Fibroblast of skin of right quadriceps (primary cell): ENCODE measurements at places on chromosomes 1 and 21.

DNA sequence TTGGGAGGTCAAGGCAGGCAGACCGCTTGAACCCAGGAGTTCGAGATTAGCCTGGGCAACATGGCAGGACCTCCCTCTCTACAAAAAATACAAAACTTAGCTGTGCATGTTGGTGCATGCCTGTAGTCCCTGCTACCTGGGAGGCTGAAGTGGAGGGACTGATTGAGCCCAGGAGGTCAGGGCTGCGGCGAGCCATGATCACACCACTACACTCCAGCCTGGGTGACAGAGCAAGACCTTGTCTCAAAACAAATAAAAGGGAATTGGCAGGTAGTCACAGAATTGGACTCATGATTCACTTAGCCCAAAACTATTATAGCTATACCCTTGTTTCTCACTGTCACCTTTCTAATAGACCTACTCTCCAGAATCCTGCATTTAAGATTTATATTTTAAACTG is 5.5 kb downstream of the TADA1 start:
- no peak for DNase-seq

- no peak for DNase-seq
Measured at GRCh38 chr21:29657240-29657989, 282.4 kb downstream of the GRIK1 start.

- no peak for DNase-seq
Measured at GRCh38 chr1:42013881-42014470, 95.3 kb upstream of the HIVEP3 start.

- peak; percentile 37 for DNase-seq
Measured at GRCh38 chr21:36813052-36813451, 114.1 kb downstream of the SIM2 start.

DNA sequence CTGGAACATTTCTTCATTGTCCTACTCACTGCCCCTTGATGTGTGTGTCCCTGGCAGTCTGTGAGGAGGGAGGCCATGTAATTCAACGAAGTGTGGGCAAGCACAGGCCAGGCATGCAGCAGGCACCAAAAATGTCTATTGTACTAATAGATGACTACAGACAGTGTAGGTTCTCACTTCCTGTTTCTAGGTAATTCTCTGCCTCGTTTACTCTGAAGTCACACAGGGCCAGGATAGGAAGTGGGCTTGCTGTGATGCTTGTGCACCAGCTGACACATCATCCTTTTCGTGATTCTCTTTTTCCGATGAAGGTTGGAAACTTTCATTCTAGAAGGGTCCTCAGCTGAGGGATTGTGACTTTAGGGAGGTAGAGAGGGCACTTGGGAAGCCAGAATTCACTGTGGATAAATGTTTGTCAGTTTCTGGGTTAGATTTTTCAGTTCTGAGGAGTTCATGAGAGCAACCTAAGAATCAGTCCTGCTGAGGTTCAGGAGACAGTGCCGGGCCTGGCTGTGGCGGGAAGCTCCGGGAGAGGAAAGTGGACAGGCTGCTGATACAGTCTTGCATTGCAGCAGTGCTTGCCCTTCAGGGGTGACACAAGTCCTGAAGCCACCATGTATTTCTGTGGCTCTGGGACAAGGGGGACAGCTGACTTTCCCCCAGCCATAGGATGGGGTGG is 4.3 kb upstream of the CSF1 start:
- no peak for DNase-seq

DNA sequence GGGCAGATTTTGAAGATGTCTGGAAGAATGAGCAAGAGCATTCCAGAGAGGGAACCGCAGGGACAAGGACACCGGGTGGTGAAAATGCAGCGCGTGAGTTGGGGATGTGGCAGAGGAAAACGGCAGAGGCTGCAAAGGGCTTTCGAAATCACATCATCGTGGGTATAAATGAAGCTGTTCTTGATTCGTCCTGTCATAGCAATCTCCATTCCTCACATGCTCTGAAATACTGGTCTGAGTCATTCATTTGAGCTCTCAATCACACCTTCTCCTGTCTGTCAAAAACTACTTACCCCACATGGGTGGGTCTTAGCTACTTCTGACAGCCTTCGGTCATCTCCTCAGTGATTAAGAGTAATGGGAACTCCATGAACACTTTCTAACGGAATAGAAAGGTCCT is 81.5 kb downstream of the ERG start:
- DNase-seq: no peak

GRCh38 chr1:29269382-29269781 is 33.1 kb downstream of the PTPRU start:
- DNase-seq: no peak

- DNase-seq: peak; percentile 7
Measured at GRCh38 chr1:151908228-151908691, 1.1 kb downstream of the THEM4 start.

DNA sequence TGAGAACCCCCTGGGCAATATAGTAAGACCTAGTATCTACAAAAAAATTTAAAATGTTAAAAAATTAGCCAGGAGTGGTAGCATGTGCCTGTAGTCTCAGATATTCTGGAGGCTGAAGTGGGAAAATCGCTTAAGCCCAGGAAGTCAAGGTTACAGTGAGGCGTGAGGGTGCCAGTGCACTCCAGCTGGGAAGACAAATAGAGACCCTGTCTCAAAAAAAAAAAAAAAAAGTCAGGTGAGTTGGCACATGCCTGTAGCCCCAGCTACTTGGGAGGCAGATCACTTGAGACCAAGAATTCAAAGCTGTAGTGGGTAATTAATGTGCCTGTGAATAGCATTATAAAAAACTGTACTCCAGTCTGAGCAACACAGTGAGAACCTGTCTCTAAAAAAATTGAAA is 4.6 kb downstream of the BECN2 start:
- DNase-seq: no peak

- DNase-seq: no peak
Measured at GRCh38 chr1:24190983-24191461, 3.9 kb upstream of the IFNLR1 start.

DNA sequence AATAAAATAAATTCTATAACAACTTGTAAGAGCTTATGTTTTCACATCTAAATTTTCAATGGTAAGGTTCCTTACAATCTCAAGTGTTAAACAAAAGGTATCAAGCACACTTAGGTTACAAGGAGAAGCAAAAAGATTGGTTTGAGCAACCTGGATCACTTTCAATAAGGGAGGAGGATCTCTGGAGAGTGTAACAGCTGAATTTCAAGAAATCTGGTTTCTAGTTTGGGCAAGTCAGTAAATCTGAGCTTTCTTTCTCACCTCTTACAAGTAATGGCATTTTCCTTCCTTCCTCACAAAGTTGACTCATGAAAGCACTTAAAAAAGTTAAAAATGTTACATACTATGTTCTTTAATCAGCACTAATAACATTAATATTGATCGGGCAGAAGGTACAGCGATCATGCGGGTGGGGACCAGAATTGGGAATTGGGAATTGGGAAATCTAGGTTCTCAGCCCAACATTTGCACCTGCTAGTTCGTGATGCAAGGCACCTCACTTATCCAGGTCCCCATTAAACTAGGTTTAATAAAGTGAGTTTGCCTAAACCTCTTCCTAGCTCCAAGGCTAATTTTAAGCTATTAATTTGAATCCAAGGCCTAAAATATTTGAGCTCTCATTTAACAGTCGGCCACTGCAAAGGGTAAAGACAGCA is 3.1 kb downstream of the NUCKS1 start:
- DNase-seq: no peak

- DNase-seq: no peak
Measured at GRCh38 chr1:113201560-113201959, 128.6 kb downstream of the LRIG2 start.

DNA sequence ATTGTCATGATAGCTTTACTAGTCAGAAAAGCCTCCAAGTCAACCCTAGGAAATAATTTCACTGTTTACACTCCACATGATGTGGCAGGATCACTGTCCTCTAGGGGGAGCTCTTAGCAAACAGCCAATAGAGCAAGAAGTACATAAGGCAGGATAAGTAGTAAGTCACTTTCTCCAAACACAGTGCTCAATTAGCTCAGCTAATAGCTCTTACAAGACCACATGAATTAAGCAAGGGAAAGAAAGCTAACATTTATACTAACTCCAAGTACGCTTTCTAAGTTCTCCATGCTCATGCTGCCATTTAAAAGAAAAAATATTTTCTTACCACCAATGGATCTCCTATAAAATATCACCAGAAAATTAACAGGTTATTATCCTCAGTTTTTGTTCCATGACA is 66.9 kb upstream of the LRIF1 start:
- DNase-seq: peak; percentile 37

DNA sequence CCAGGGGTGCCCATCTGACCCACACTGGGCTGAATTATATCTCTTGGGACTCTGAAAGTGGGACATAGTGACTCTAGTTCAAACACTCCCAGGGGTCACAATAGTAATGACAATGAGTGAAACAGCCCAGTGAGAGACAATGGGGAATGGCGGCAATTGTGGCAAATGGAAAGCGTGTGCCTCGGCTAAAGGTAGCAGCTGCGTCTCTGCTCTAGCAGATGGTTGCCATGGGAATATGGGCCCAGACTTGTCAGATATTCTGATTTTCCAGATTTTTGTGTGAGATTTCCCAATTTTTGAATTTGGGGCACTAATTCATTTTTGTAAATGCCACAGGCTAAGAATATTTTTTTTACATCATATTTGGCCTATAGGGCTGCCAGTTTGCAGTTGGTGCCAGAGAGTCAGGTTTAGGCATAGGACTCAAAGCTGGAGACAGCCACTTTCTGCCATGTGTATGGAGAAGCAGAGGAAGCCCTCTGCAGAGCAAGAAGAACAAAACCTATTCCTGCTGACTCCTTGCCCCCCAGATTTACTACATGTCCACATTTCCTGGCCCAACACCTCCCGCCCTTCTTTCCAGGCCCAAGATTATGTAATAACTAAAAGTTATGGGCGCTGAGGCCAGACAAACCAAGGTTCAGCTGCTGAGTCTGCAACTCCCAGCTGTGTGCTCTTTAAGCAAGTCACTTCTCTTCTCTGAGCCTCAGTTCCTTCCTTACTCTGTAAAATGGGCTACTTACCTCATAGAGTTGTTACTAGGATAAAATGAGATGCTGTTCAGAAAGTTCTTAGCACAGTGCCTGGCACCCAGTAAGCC is 21.6 kb upstream of the PTP4A2 start:
- no peak for DNase-seq
